Ecto neural progenitor cell (in vitro differentiated cells): ENCODE measurements at places on chromosomes 2 and 18.

DNA sequence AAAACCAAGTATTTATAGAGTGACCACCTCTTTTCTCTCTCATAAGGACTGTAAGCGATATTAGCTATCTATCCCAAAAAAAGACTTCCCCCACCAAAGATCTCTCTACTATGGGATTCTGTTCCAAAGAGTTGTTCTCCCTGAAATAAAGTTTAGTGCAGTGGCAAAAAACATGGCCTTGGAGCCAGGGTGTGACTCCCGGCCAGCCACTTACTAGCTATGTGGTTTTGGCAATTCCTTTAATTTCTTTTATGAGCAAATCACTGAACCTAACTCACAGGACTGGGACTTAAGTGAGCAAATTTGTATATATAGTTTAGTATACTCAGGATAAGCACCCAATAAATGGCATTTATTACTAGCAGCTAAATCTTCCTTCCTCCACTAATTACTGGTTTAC, 42.6 kb downstream of the SESTD1 start:
- DNase-seq, result no peak

GRCh38 chr2:237996021-237996593, 29.3 kb downstream of the UBE2F start:
- DNase-seq, result no peak

DNA sequence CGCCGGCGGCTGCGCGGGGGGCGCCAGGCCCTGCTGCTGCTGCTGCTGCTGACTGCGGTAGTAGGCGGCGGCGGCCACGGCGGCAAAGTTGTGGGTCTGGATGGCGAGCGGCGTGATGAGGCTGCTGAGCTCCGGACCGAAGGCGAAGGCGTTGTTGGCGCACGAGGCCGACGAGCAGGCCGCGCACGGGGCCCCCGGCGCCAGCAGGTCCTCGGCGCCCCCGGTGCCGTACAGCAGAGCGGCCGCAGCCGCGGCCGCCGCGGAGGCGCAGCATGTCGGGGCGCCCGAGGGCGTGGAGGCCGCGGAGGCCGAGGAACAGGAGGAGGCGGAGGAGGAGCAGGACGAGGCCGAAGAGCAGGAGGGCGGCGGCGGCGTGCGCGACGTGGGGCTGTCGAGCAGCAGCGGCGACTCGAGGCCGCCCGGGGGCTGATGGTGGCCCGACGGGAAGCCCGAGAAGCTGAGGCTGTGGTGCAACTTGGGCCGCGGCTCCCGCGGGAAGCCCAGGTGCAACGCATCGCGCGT, 1.8 kb downstream of the ZFP36L2 start:
- DNase-seq, result no peak

DNA sequence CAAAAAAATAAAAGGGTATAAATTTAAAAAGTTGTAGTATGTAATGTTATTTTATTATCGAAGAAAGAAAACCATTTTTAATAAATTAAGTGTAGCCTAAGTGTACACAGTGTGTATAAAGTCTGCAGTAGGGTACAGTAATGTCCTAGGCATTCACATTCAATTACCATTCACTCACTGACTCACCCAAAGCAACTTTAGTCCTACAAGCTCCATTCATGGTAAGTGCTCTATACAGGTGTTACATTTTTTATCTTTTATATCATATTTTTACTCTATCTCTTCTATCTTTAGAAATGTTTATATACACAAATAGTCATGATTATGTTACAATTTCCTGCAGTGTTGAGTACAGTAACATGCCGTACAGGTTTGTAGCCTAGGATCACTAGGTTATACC, 59.5 kb downstream of the RABL2A start:
- DNase-seq, result no peak

GRCh38 chr2:102235491-102235890, 48.7 kb downstream of the IL1RL2 start:
- DNase-seq, result no peak

DNA sequence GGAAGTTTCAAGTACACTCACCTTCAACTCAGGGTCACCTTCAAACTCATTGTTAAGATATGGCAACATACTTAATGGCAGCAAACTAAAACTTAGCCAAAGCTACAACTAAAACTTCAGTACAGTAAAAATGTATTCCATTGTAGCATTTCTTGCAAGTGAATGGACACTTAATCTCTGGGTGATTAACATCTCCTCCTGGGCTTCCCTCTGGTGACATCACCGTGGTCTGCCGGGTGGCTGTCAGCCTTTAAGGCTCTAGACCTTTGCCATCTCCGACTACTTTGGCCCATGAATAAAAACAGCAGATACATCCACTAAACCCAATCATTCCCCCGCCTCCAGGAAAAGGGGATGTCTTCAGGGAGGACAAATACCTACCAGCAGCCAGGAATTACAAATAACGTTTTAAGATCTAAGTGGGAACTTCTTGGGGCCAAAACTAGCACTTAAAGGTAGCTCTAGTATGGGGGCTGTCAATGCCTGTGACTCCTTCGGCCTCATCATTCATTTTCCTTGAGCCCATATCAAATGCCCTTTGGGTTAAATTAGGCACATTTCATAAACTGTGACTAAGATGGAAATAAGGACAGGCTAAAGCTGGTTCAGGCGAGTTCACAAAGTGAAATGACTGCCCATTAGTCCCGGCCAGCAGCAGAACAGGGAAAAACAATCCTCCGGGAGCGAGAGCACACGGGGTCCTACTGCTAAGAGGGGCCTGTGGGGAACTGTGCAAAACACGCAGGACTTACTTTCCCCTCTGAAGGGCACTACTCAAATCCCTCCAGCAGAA, 1.1 kb downstream of the TFCP2L1 start:
- DNase-seq, result no peak
